Upper lobe of right lung (tissue), 1 donor: ENCODE measurements at places on chromosomes 6 and 20. TPM values are rescaled to one million over a fixed set of nuclear protein-coding genes. Genes with fewer than 3 reads are reported as not detected.

BMP5 gene
- total RNA-seq: 14.4 TPM

KIAA0408 gene
- total RNA-seq: 55.0 TPM

CTAGE9 gene
- total RNA-seq: not detected

DNAH8 gene
- total RNA-seq: 0.17 TPM

RAB23 gene
- 13.7 TPM for total RNA-seq

UBE2V1 gene
- total RNA-seq: 83.2 TPM

TBC1D20 gene
- total RNA-seq: 38.4 TPM

ULBP2 gene
- 2.3 TPM for total RNA-seq

MCCD1 gene
- total RNA-seq: not detected

TREML1 gene
- 2.5 TPM for total RNA-seq

MAFB gene
- total RNA-seq: 37.3 TPM

DNA sequence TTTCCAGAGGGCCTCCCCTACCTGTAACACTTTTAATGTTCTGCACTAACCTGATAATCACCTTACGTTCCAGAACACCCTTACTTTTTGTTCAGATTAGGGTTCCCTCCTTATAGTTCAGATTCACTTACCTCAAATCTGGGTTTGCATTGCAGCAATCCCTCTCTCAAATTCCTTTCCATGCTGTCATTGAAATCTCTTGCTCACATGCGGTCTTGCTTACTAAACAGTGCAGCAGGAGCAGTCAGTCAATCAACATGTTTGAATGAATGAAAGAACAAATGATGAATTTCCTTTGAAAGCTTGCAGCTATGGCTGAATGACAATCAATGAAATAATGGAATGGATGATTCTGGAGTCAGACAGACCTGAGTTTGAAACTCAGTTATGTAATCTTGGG lies 200.1 kb downstream of the HIVEP2 start:
- H3K4me1 ChIP-seq: no peaks in the 10 kb centered on the region
- no peaks in the 10 kb centered on the region for H3K27me3 ChIP-seq
- no peak for DNase-seq
- H3K4me3 ChIP-seq: no peak overlapping the region
- H3K27ac ChIP-seq: no peak overlapping the region
- no peaks in the 10 kb centered on the region for H3K36me3 ChIP-seq

GRCh38 chr6:129488313-129488712 lies 221.7 kb downstream of the ARHGAP18 start:
- H3K27me3 ChIP-seq: no peaks in the 10 kb centered on the region
- DNase-seq: no peak
- H3K27ac ChIP-seq: no peak overlapping the region
- no peak overlapping the region for H3K4me3 ChIP-seq

GRCh38 chr20:19012676-19013075 lies 199.1 kb downstream of the SCP2D1 start:
- H3K27ac ChIP-seq: no peak overlapping the region
- no peak for DNase-seq

DNA sequence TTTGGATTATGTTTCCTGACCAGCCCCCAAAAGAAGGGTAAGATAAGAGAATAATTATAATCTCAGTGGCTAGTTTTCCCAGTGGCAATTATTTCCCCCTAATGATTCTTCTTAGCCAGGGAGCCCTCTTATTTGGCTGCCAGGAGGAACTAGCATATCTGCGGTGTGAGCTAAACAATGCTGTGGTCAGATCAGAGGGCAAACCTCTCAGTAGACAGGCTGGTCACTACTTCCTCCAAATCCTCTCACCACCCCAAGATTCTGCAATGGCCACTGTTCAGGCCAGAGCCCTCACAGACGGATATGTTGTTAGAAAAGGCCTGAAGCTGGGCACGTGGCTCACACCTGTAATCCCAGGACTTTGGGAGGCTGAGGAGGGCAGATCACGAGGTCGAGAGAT lies 273.4 kb upstream of the SASH1 start:
- no peak for DNase-seq
- H3K27me3 ChIP-seq: no peaks in the 10 kb centered on the region
- H3K36me3 ChIP-seq: no peaks in the 10 kb centered on the region
- no peak overlapping the region for H3K4me3 ChIP-seq

DNA sequence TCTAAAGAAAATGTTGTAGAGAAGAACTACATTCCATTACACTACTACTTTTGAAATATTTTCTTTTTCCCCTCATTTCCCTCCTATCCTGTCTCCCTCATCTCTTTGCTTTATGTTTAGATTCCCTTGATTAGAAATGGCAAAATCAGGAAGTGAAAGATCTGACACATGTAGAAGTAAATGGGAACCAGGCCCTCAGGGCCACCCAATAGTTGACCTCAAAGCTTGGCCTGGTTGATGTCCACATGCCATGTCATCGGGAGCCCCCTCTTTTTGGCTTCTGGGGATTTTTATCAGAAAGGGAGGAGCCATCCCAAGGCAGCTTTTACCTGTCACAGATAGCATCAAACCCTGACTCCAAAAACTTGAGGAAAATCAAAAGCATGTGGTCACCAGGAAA lies 168.3 kb upstream of the ECI2 start:
- H3K36me3 ChIP-seq: no peaks in the 10 kb centered on the region
- no peak overlapping the region for H3K4me3 ChIP-seq
- no peaks in the 10 kb centered on the region for H3K27me3 ChIP-seq
- no peak overlapping the region for H3K27ac ChIP-seq
- H3K4me1 ChIP-seq: no peaks in the 10 kb centered on the region

GRCh38 chr6:82909551-82909950 lies 156.1 kb downstream of the UBE3D start:
- no peaks in the 10 kb centered on the region for H3K4me1 ChIP-seq
- no peak for DNase-seq
- H3K27ac ChIP-seq: no peak overlapping the region
- no peaks in the 10 kb centered on the region for H3K36me3 ChIP-seq
- no peaks in the 10 kb centered on the region for H3K27me3 ChIP-seq

DNA sequence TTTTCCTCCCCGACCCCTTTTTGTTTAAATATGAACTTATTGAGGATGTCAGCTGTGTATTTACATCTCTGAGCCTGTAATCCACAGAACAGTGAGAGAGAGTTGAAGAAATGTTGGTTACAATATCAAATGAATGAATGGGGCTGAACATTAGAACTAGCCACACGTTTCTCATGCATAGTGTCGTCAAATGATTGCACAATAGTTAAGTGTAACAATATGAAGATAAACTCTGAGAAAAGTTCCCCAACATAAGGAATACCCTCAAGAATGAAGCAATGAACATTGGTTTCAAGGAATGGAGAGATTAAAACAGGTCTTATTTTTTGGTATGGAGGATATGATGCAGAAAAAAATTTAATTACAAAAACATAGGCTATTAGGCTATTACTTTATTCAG lies 100.5 kb upstream of the DTNBP1 start:
- no peaks in the 10 kb centered on the region for H3K27me3 ChIP-seq
- H3K36me3 ChIP-seq: no peaks in the 10 kb centered on the region
- no peak overlapping the region for H3K4me3 ChIP-seq
- peaks cover 17% of the 10 kb centered on the region for H3K4me1 ChIP-seq
- no peak for DNase-seq

GRCh38 chr6:111925296-111925695 lies 52.0 kb upstream of the FYN start:
- no peak overlapping the region for H3K4me3 ChIP-seq
- no peaks in the 10 kb centered on the region for H3K4me1 ChIP-seq
- no peak overlapping the region for H3K27ac ChIP-seq
- no peaks in the 10 kb centered on the region for H3K36me3 ChIP-seq

DNA sequence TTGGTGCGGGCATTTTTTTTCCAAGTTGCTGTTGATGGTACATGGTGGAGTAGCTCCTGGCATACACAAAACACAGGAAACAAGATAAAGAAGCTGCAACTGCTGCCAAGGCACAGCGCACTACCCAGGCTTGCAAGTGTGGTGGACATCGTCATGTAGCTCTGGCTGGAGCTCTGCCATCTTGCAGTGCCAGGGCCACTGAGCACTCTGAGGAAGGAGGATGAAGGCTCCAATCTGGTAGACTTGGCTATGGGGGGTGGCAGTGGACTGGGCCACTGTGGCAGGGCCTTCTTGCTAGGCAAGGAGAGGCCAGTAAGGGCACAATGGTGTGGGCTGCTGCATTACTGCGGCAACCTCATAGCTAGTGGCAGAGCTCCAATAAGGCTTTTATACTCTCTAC lies 263.5 kb downstream of the CENPW start:
- no peak overlapping the region for H3K4me3 ChIP-seq
- H3K27ac ChIP-seq: no peak overlapping the region
- H3K36me3 ChIP-seq: no peaks in the 10 kb centered on the region
- H3K4me1 ChIP-seq: no peaks in the 10 kb centered on the region

DNA sequence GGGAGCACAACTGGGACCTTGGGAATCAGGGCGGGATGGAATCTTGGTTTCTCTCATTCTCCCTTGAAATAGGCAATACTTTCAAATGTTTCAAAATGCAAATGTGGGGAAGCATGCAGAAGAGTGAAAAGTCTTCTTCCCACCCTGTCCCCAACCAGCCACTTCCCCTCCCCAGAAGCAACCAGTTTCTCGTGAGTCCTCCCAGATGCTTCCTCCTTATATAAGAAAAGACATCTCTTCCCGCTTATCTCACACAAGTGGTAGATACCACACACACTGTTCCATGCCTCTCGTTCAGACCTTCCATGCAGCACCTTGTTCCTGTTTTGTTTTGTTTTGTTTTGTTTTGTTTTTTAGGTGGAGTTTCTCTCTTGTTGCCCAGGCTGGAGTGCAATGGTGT lies 25.1 kb downstream of the HCK start:
- no peaks in the 10 kb centered on the region for H3K4me1 ChIP-seq
- no peaks in the 10 kb centered on the region for H3K36me3 ChIP-seq
- DNase-seq: no peak
- no peak overlapping the region for H3K4me3 ChIP-seq

- H3K27me3 ChIP-seq: peaks cover 25% of the 10 kb centered on the region
- no peak overlapping the region for H3K4me3 ChIP-seq
- H3K36me3 ChIP-seq: no peaks in the 10 kb centered on the region
Measured at GRCh38 chr20:57062696-57063270, 203.7 kb downstream of the BMP7 start.

DNA sequence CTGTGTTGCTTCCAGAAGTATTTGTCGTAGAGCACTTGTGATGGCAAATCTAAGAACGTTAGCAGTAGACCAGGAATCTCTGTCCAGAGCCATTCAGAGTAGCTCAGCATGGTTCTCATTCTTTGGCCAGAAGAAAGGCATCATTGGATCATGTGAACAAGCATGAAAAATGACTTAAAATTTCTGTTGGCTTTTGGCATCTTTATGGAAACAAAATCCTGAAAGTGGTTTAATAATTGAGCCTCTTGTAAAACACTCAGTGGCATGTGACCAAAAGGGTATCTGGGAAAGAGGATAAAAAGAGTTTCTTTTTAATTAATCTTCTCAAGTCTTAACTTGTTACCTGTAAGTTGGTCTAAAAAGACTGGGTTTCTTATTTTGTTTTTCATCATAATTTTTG lies 55.2 kb downstream of the PTPN1 start:
- H3K27me3 ChIP-seq: no peaks in the 10 kb centered on the region
- H3K27ac ChIP-seq: no peak overlapping the region
- no peak overlapping the region for H3K4me3 ChIP-seq
- H3K36me3 ChIP-seq: peaks cover 73% of the 10 kb centered on the region

- peak; percentile 64 for DNase-seq
- no peaks in the 10 kb centered on the region for H3K36me3 ChIP-seq
- H3K27ac ChIP-seq: no peak overlapping the region
- no peak overlapping the region for H3K4me3 ChIP-seq
Measured at GRCh38 chr6:39777661-39778060, 14.5 kb upstream of the DAAM2 start.

DNA sequence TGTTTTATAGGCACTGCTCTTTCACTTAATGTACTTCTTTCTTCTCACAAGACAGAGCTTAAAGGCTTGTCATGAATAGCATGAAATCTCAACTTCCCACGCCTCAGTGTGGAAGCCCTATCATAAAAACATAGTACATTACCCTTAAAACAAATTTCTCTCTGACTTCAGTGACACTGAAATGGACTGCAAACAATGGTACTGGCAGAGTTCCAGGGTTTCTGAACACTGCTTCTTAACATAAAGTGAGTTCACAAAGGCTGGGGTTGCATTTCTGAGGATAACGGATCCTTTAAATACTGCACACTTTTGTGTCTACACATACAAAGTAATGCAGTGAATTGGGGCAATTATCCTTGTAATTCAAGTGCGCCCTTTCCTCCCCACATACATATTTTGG lies 32.3 kb upstream of the PLEKHG1 start:
- H3K36me3 ChIP-seq: no peaks in the 10 kb centered on the region
- no peak overlapping the region for H3K27ac ChIP-seq
- no peaks in the 10 kb centered on the region for H3K4me1 ChIP-seq
- no peaks in the 10 kb centered on the region for H3K27me3 ChIP-seq

DNA sequence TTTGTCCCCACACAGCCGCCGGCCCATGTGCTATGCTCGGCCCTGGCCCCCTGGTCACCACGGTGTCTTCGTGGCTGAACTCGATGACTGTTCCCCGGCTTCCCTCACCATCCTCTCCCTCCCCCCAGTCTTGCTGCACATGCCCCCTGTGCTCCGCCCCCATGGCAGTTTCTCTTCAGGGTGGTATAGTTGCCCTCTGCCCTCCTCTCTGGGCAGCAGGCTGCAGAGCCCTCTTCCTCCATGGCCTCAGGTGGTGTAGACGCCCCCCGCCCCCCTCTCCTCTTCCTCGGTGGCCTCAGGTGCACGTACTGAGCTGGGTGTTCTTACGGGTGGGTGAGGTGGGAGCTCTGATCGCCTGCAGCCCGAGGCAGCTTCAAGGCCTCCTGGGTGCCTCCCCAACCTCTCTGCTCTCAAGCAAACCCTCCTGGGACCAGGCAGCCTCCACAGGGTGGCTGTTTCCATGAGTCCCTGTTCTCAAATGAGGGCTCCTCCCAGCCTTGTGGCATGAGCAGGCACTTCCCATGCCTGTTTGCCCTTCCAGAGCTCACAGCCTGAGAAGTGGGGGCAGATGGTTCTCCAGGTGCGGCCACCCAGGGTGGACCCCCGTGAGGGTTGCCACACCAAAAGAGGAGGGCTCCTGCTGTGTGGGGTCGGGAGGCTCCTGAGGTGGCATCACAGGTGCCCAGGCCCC lies 24.8 kb downstream of the COL20A1 start:
- H3K4me3 ChIP-seq: no peak overlapping the region
- peaks cover 5% of the 10 kb centered on the region for H3K4me1 ChIP-seq
- DNase-seq: peak; percentile 50
- no peaks in the 10 kb centered on the region for H3K36me3 ChIP-seq
- peaks cover 19% of the 10 kb centered on the region for H3K27me3 ChIP-seq

- no peaks in the 10 kb centered on the region for H3K27me3 ChIP-seq
- H3K4me3 ChIP-seq: no peak overlapping the region
- peaks cover 4% of the 10 kb centered on the region for H3K4me1 ChIP-seq
- H3K36me3 ChIP-seq: no peaks in the 10 kb centered on the region
- H3K27ac ChIP-seq: no peak overlapping the region
Measured at GRCh38 chr6:40307712-40308111, 279.5 kb downstream of the LRFN2 start.

- H3K27me3 ChIP-seq: no peaks in the 10 kb centered on the region
- H3K4me3 ChIP-seq: no peak overlapping the region
- H3K27ac ChIP-seq: no peak overlapping the region
Measured at GRCh38 chr6:23086100-23086499, 516.7 kb downstream of the HDGFL1 start.

DNA sequence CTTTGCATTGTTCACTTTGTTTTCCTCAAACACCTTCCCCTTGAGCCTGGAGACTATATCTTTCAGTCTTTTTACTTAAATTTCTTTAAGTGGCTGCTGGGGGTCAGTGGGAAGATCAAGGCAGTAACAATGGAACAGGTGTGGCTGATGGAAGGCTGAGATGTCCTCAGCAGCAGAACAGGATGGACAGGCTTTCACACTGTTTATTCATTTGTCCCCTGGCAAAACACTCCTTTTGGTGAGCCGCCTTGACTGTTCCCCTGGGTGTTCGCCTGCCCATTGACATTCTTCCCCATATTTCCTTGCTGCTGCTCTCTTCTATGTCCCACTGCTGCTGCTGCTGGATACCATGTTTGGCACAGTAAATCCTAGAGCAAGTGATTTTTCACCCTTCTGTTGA lies 38.1 kb downstream of the RNF144B start:
- no peak for DNase-seq
- H3K4me1 ChIP-seq: peaks cover 8% of the 10 kb centered on the region
- peaks cover 4% of the 10 kb centered on the region for H3K36me3 ChIP-seq
- no peak overlapping the region for H3K4me3 ChIP-seq
